Uterus (tissue), 4 donors: ENCODE measurements at places on chromosomes 5 and 9. TPM values are rescaled to one million over a fixed set of nuclear protein-coding genes. Genes with fewer than 3 reads are reported as not detected.

DNA sequence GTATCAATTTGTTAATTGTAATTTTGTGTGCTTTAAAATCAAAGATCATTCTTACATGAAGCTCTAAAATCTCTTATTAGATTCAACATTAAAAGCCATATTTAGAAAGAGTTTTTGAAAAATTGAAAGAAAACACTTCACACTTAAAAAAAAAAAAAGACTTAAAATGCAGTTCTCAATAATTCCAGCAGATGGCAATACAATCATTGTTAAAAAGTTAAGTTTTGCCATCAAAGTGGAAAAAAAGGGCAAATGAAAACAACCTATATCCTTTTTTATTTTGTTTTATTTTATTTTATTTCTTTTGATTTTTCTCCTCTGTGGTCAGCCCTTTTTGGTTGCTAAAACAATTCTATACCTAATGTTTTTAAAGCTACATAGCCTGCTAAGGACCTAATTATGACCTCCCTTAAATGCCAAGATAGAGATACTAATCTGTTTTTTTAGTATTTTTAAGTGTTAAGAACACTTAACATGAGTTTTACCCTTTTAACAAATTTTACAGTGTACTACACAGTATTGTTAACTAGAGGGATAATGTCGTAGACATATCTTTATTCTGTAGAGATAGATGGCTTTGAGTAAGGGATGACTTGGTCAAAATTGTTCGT, 154.2 kb upstream of the DAB2 start:
- no peak for DNase-seq

SPATA9 gene
- not detected for total RNA-seq

UGCG gene
- 12.3 TPM for total RNA-seq

GRCh38 chr5:135206862-135207261, 172.8 kb upstream of the PITX1 start:
- no peak for DNase-seq

DNA sequence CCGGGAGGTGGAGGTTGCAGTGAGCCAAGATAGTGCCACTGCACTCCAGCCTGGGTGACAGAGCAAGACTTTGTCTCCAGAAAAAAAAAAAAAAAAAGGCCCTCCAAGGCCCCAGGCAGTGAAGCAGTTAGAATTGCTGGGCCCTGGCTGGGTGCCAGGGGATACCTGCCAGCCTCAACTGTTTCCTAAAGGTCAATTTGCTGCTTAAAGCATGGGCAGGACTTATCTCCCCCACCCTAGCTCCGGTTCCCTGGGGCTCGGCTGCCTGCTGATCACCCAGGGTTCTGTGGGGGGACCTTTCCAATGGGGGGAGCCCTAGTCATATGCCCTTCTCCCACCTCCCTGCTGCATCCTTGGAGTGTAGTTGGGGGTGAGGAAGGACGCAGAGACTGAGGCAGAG, 25.7 kb downstream of the NCS1 start:
- DNase-seq, result no peak

GRCh38 chr9:9913276-9913832, 699.4 kb downstream of the PTPRD start:
- DNase-seq, result no peak
